Fibroblast of the aortic adventitia (primary cell): ENCODE measurements at places on chromosomes 16 and 17.

GRCh38 chr17:33262266-33263123, 30.6 kb downstream of the ASIC2 start:
- DNase-seq, result no peak

GRCh38 chr17:62882284-62882683, 74.2 kb upstream of the MARCHF10 start:
- no peak for DNase-seq

GRCh38 chr16:58120234-58120633, 8.9 kb downstream of the CFAP20 start:
- peak; percentile 21 for DNase-seq

- no peak for DNase-seq
Measured at GRCh38 chr16:67407788-67408452, 8.4 kb downstream of the ZDHHC1 start.

GRCh38 chr17:43043307-43043706, 18.3 kb downstream of the RND2 start:
- DNase-seq, result peak; percentile 10

GRCh38 chr16:56916571-56917403, 15.2 kb upstream of the HERPUD1 start:
- DNase-seq, result no peak
